SJCRH30 (cell line): ENCODE measurements at places on chromosomes 3 and 15.

DNA sequence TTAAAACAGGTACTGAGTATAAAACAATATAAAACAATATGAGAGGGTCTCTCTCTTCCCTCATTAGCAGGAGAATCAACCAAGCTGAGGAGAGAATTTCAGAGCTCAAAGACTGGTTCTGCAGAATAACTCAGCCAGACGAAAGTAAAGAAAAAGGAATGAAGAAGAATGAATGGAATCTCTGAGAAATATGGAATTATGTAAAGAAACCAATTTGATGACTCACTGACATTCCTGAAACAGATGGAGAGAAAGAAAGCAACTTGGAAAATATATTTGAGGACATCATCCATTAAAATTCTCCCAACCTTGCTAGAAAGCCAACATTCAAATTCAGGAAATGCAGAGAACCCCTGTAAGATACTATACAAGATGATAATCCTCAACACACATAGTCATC lies 630.9 kb downstream of the PYDC2 start:
- DNase-seq: no peak

GRCh38 chr3:171135549-171135948 lies 109.0 kb upstream of the SLC2A2 start:
- DNase-seq: no peak

DNA sequence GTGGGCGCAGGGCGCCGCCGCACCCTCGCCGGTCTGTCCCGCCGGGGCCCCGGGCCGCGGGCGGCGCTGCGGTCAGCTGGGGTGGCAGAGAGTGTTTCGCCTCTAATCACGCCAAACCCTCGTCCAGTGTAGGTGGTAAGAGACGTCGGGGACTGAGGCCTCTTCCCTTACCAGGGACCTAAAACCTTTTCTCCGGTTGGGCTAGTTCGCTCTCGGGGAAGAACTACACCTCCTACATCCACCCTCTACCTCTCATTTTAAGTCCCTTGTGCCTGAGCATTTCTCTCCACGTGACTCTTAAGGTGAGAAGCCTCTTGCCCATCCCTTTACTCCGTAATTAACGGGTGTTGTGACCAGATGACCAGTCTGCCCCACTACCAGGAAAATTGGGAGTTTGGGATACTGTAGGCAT lies 520 bp downstream of the TMEM42 start:
- no peak for DNase-seq

GRCh38 chr3:10703875-10704274 lies 112.2 kb upstream of the SLC6A11 start:
- peak; percentile 19 for DNase-seq

- no peak for DNase-seq
These were observed 44.1 kb upstream of the TP63 start for GRCh38 chr3:189586941-189587663.

- DNase-seq: no peak
These were observed 3.7 kb downstream of the IQSEC1 start for GRCh38 chr3:13069495-13069894.

GRCh38 chr3:177595530-177596188 lies 398.4 kb upstream of the TBL1XR1 start:
- no peak for DNase-seq
